ENCODE measurements at places on chromosomes 7 and 10.

GRCh38 chr7:87511510-87511909 lies 36.0 kb upstream of the ABCB4 start:
- no peak for DNase-seq

DNA sequence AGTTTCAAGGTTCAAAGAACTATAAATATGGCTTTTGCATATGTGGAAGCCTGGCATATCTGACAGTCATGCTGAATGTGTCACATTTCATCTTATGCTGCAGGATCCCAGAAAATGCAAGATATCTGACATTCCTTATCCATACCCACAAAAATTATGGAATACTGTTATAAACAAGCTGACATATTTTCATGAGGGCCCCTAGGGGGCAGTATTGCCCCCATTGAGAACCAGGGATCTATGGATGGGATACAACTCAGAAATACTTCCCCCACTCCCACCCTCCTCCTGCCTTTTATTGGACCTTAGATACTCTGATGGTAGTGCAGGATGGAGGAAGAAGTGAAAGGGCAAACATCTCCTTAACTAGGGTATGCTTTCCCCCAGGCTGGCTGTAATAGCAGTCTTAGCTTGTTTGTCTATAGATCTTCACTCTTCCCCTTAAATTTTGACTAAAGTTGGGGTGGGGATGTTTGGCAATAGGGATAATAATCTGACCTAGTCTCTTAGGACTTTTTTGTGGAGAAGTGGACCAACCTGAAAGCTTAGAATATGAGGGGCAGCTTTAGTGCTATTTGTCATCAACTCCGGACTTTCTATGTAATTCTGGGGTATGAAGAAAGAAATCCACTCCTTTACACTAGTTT lies 3.5 kb upstream of the GNGT1 start:
- no peak for DNase-seq

DNA sequence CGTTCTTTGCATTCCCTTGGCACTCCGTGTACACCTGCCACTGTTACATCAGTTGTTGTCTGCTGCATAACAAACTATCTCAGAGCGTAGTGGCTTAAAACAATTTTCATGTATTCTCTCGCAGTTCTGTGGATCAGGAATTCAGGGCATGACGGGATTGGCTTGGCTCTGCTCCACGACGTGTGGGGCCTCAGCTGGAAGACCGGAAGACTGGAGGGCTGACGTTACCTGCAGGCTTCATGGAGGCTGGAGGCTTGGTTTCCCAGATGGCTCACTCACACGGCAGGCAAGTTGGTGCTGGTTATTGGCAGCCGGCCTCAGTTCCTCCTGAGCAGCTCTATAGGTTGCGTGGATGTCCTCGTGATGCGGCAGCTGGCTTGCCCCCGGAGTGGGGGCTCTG lies 25.5 kb downstream of the NYAP1 start:
- DNase-seq = no peak

DNA sequence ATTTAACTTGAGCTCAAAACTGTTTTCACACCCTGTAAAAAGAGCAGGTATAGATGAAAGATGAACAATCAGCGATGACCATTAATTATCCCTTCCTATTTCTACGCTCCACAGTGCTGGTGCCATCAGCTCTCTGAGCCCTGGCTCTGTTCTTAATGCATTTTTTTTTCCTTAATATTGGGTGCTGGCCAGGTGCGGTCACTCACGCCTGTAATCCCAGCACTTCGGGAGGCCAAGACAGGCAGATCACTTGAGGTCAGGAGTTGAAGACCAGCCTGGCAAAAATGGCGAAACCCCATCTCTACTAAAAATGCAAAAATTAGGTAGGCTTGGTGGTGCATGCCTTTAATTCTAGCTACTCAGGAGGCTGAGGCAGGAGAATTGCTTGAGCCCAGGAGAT lies 4.2 kb downstream of the STEAP4 start:
- DNase-seq = no peak

GRCh38 chr10:7998831-7999230 lies 55.7 kb upstream of the GATA3 start:
- DNase-seq = no peak
